Epithelial cell of alveolus of lung (primary cell): ENCODE measurements at places on chromosomes 5 and 9. TPM values are rescaled to one million over a fixed set of nuclear protein-coding genes. Genes with fewer than 3 reads are reported as not detected.

The ECM2 gene
- total RNA-seq = 0.39 and 2.2 TPM in 2 replicates

The SLCO4C1 gene
- total RNA-seq = 0.16 and 0.52 TPM in 2 replicates

The SH2D3C gene
- 0.08 and 0.52 TPM in 2 replicates for total RNA-seq

The KIF24 gene
- total RNA-seq = 2.1 and 2.5 TPM in 2 replicates

The ANKRD18B gene
- total RNA-seq = under 0.01 and 0.13 TPM in 2 replicates

The TLR4 gene
- total RNA-seq = 0.64 and 1.4 TPM in 2 replicates

The LRRC19 gene
- not detected in 2 replicates for total RNA-seq

The ACOT12 gene
- total RNA-seq = not detected in 2 replicates

The QSOX2 gene
- 10.6 and 17.2 TPM in 2 replicates for total RNA-seq

The ZNF883 gene
- total RNA-seq = 1.5 and 2.7 TPM in 2 replicates

The NR5A1 gene
- total RNA-seq = not detected in 2 replicates

The MYOZ3 gene
- 0.26 and 0.40 TPM in 2 replicates for total RNA-seq

The ERAP2 gene
- total RNA-seq = 2.8 and 8.1 TPM in 2 replicates

The GPX3 gene
- total RNA-seq = 5.7 and 35.0 TPM in 2 replicates

The TAF11L5 gene
- not detected in 2 replicates for total RNA-seq

The CHD1 gene
- 22.0 and 24.6 TPM in 2 replicates for total RNA-seq

The GDA gene
- total RNA-seq = 1.0 and 2.2 TPM in 2 replicates

The FRRS1L gene
- total RNA-seq = 0.13 and 1.8 TPM in 2 replicates
